SHP77 treated with DMSO at 0.1 percent for 48 hours (cell line): ENCODE measurements at places on chromosomes 13 and 19.
A peak's percentile ranks its signal among the peaks of the same experiment; 100 is the strongest.

GRCh38 chr19:14432791-14433553 is at the start of gene PKN1:
PKN1 (plus strand) TSS chr19:14433306; CDS start chr19:14433522, 216 bp downstream.
- DNase-seq: peak; percentile 7

GRCh38 chr13:93477238-93477637 is 250.6 kb downstream of the GPC6 start:
- DNase-seq: no peak

DNA sequence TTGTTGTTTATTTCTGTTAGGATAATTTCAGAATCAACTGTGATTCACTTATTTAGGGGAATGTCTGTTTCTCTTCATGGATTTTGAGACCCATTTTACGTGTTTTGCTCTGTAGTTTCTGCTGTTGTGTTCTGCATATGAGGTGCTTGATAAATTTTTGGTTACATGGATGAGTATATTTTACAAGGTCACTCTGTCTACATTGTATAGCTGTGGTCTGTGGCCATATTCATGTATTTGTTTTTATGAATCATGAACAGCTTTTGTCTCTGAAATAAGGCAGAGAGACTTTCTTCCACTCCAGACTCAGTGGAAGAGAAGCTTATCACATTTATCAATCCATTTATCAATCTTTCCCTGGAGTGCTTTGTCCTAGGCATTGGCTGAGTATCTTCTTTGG is 56.6 kb downstream of the PDS5B start:
- DNase-seq: no peak

DNA sequence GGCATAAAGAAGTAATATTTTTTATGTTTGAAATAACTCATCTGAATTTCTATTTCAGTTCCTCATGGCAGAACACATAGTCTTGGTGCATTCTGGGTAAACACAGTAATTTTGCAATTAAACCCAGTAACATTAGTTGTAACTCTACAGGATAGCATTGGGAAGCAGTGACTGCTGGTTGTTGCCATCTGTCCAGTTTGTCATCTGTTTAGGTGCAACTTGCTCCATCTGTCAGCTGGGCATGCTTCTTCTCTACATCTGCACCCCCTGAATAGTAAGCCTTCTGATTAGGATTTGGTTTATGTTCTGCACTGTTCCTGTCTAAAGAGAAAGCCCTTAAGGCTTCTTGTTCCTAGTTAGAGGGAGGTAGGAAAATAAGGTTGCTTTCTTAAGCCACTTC is 63.5 kb upstream of the CSNK1A1L start:
- no peak for DNase-seq

DNA sequence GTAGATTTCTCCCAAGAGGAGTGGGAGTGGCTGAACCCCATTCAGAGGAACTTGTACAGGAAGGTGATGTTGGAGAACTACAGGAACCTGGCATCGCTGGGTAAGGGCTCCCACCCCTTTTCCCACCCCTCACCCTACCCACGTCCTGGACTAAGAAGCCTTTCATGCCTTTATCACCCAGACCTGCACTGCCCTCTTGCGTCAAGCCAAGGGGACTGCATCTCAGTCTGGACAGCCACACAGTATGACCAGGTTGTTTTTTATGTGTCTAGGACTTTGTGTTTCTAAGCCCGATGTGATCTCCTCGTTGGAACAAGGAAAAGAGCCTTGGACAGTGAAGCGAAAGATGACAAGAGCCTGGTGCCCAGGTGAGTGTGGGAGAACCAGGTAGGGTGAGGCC is 8.8 kb downstream of the ZFP28 start:
- DNase-seq: no peak

DNA sequence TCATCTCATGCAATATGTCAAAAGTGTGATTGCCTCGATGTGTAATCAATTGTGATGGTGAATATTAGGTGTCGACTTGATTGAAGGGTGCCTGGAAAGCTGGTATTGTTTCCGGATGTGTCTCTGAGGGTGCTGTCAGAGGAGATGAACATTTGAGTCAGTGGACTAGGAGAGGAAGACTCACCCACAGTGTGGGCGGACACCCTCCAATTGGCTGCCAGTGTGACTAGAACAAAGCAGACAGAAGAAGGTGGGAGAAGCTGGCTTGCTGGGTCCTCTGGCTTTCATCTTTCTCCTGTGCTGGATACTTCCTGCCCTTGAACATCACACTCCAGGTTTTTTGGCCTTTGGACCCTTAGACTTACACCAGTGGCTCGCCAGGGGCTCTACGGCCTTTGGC is 15.5 kb upstream of the CABP5 start:
- no peak for DNase-seq

DNA sequence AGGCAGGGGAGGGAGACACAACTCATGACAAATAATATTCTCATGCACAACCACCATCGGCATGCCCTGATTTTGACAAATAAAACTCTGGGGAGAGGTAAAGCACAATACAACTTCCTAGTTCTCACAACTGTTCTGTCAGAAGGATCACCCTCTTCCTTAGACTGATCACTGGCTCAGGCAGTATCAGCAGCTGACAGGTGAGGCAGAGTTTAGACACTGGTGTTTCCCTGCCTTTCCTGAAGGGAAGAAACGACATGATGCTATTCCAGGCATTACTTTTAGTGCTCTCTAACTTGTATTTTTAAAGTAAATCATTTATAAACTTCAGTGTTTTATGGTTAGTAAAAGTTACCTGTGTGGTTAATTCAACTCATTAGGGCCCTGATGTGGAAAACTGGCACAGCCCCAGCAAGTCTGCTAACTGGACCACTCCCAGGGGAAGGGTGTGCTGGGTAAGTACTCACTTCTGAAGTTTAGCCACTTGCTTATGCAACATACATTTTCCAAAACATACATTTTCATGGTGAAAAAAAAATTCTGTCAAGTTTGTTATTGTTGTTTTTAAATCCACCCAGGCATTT is 82.8 kb downstream of the CRYL1 start:
- no peak for DNase-seq

- no peak for DNase-seq
Measured at GRCh38 chr13:98203646-98204326, 26.7 kb upstream of the RNF113B start.

DNA sequence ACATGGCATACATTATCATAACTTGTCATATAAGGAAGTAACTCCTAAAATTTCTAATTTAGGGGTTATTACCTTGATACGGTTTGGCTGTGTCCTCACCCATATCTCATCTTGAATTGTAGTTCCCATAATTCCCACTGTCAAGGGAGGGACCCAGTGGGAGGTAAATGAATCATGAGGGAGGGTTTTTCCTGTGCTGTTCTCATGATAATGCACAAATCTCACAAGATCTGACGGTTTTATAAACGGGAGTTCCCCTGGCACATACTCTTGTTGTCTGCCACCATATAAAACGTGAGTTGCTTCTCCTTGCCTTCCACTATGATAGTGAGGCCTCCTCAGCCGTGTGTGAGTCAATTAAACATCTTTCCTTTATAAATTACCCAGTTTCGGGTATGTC is 76.0 kb downstream of the ZDHHC20 start:
- DNase-seq: no peak

DNA sequence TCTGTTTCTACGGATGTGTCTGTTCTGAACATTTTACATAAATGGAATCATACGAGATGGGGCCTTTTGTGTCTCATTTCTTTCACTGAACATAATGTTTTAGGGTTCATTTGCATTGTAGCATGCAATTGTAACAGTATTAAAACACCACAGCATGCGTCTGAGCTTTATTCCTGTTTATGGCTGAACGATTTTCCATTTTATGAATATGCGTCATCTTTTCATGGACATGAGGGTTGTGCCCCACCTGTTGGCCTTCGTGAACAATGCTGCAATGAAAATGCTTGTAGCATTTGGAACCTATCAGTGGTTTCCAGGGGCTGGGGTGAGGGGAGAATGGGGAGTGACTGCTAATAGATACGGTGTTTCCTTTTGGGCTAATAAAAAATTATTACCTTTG is 5.1 kb downstream of the OR10H1 start:
- DNase-seq: no peak

DNA sequence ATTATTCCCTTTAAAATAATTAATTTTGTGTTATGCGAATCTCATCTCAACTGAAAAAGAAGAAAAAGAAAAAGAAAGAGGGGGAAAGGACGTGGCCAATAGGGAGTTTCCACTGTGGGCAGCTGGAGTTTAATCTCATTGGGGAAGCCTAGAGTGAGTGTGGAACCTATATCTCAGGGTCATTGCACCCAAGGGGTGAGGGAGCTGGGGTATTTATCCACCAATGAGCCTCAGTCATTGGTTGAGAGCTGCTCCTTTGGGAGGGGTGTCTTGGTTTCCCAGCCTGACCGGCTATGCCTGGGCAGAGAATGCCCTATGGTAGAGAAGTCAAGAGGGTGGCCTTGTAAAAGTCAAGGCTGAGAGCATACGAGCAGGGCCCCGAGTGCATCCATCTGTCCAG is 16.5 kb downstream of the CYP4F22 start:
- DNase-seq: no peak

GRCh38 chr19:48548253-48548911 is 3.6 kb upstream of the SULT2B1 start:
- no peak for DNase-seq

DNA sequence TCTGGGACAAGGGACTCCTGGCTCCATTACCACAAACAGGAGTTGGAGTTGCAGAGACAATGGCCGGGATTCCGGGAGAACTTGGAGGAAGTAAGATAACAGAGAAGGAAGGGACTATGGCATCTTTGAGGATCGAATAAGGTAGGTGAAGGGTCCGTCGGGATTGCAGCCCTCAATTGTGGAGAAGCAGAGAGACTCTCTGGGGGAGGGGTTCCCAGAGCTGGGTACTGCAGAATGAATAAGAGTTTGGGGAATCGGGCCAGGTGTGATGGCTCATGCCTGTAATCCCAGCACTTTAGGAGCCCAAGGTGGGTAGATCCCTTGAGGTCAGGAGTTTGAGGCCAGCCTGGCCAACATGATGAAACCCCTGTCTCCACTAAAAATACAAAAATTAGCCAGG is 3.8 kb downstream of the BST2 start:
- DNase-seq: no peak

DNA sequence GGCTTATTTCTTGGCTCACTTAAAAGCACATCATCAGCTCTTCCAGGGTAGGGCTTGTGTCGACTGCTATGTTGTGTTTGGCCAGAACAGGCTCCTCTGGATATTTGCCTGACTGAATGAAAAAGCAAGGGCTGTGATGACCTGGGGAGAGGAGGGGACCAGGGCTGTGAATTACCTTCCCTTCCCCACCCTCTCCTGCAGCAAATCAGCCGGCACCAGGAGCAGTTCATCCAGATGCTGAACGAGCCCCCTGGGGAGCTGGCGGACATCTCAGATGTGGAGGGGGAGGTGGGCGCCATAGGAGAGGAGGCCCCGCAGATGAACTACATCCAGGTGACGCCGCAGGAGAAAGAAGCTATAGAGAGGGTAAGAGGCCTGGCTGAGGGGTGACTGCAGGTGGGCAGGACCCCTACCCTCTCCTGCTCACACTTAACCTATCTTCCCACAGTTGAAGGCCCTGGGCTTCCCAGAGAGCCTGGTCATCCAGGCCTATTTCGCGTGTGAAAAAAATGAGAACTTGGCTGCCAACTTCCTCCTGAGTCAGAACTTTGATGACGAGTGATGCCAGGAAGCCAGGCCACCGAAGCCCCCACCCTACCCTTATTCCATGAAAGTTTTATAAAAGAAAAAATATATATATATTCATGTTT is 4.4 kb downstream of the GADD45GIP1 start:
- DNase-seq: no peak

GRCh38 chr13:94128430-94128829 is 351.1 kb downstream of the DCT start:
- no peak for DNase-seq

GRCh38 chr19:47653856-47654255 is 44.9 kb downstream of the BICRA start:
- DNase-seq: no peak

DNA sequence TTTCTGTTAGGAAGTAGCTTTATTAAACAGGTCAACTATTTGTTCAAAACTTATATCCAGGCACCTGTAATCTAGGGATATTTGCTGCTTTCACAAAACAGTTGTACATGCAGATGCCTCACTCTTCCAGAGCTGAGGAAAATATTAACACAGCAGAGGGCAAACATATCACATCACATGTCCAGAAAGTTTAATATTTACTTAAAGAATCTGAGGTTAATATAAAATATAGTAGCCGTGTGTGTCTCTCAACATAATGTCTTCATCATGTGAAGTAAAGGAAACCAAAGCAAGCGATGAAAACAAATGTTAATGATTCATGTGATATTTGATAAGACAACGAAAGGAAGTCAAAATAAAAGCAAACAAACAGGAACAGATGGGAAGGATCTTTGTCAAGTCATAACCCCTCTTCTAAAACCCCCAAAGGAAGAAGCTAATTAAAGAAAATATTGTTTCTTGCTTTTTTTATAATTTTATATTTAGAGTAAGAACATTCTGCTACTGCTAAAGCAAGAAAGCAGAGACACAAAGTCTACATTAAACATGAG is 418.8 kb downstream of the DACH1 start:
- DNase-seq: no peak

- DNase-seq: no peak
Measured at GRCh38 chr13:72763411-72763810, 18.3 kb downstream of the DIS3 start.

DNA sequence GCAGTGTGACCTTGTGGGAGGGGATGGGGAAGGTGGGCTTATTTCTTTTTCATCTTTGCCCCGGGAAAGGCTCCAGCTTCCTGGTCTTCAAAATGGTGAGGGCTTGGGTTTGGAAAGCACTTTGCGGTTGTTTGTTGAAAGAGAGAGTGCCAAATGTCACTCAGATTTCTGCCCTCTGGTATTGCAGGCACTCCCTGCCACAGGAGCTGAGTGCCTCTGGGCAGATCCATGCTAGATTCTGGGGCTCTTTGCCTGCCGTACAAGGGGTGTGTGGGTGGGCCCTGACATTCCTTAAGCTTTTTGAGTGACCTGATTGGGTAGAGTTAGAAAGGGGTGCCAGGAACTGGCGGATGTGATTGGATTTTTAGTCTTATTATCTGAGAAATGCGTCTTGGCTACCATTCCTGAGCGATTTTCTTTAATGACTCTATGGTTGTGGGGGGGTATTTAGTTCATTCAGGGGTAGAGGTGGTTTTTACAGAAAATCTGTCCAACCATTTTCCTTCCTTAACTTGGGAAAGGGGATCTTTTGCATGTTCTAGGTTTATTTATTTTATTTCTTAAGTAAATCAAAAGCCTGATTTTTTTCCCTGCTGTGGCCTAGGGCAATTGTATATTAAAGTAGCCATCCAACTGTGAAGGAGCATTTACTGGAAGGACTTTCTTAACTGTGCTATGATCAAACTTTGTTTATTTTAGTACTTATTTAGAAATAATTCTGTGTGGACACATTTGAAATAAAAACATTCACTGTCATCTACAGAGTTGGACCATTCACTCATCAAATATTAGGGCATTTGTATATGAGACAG is 3.2 kb downstream of the ARHGAP35 start:
- no peak for DNase-seq

DNA sequence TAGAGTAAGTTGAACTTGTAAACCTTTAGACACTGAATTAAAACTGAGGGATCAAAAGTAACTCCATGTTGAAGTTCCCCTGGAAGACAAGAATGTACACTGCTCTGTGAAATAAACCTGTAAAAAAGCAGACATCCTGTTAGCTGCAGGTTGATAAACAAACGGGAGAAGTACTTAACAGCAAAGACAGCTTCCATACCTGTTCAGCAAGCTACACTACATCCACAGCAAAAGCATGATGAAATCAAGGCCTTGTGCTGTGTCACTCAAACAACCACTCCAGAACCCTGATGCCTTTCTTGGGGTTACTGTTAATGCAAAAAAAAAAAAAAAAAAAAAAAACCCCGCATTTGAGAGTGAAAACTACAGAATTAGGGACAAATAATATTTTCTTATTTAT is 20.8 kb downstream of the ANKRD10 start:
- no peak for DNase-seq
